ENCODE measurements at places on chromosomes 4 and X. TPM values are rescaled to one million over a fixed set of nuclear protein-coding genes. Genes with fewer than 3 reads are reported as not detected.
A peak's percentile ranks its signal among the peaks of the same experiment; 100 is the strongest.

- DNase-seq: no peak
Observed at GRCh38 chr4:108272986-108273385, 104.3 kb upstream of the LEF1 start.

DNA sequence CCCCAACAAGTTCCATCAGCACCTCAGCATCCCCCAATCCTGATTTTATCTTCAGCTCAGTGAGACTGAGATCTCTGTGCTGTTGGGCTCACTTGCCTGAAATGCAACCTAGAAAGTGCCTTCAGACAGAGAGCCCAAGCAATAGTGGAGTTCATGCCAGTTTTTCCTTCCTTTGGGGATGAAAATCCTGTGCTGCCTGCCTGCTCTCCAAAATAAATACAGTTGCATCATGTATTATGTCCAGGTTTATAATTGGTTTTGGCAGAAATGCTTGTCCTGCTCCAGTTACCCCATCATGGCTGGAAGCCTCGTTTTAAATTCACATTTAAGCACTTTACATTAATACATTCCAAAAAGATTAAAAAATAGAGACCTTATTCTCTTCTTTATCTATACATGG is 1865.5 kb upstream of the TENM3 start:
- DNase-seq: no peak

DNA sequence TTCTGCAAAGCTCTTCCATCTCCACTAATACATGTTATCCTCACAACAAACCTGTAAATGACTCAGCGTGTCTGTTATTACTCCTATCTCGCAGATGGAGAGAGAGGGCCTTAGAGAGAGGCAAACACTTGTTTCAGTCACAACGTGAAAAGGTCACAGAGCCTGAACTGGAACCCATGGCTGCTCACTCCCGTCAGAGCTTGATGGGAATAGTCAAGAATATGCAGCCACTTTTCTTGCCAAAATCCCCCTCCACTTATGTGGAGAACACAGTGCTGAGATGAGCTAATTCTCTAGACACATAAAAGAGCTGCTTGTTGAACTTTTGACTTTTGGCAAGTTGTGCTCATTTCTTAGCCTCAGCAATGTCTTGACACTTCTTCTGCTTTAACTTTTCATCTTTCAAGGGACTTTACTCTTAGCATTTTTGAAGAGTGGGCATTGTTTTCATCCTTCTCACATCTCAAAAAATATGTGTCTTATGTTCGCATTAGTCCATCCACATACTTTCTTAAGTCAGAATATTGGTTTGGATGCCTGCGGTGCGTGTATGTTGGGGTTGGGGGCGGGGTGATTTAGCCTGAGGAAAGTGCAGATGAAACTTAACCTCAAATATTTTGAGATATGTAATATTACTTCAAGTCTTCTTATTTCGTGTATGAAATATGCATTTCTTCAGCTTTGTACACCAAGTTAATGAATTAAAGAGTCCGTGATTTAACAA is 69.2 kb downstream of the SYNPO2 start:
- no peak for DNase-seq

GRCh38 chr4:88522702-88523324 is 763 bp downstream of the PYURF start:
- peak; percentile 52 for DNase-seq

DNA sequence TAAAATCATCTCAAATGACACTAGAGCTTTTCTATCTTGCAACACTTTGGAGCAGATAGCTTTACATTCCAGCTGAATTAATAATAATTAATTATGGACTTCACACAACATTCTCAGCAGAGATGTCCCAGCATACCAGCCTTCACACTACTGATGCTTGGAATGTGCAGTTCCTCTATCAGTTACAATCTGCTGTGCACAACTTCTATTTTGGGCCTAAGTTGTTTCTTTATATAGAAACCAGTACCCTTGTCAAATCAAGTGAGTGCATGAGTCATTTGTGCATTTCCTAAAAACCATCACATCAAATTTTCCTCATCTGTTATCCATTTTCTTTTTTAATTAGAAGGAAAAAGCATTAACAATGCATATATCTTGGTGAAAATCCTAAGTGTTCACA is 8.8 kb upstream of the RASL11B start:
- no peak for DNase-seq

GRCh38 chr4:16029886-16030285 is 53.9 kb downstream of the PROM1 start:
- no peak for DNase-seq

GRCh38 chr4:10673817-10674369 is 10.7 kb downstream of the CLNK start:
- no peak for DNase-seq

DNA sequence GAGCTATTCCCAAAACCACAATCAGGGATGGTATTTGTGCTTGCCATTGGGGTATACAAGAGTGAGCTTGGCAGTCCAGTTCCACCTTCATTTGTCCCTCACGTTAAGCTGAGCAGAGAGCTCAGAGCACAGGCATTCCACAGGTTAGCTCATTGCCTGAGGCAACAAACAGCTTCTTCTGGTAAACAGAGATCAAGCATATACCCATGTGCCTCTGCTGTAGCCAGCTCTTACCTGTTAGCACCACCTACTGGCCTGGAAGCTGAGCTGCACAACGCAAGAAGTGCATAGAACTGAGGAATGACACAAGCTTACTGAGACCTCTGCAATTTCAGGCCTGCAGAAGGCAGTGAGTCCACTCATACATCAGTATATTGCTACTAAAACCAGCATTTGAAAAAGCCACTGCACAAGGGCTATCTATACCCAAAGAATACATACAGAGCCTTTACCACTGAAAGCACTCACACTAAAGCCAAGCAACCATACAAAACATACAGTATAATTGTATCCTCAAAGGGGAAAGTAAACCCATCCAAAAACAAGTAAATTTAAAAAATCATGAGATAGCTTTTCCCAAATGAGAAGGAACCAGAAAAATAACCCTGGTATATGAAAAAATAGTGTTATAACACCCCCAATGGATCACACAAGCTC is 258.3 kb upstream of the GABRA2 start:
- DNase-seq: no peak

DNA sequence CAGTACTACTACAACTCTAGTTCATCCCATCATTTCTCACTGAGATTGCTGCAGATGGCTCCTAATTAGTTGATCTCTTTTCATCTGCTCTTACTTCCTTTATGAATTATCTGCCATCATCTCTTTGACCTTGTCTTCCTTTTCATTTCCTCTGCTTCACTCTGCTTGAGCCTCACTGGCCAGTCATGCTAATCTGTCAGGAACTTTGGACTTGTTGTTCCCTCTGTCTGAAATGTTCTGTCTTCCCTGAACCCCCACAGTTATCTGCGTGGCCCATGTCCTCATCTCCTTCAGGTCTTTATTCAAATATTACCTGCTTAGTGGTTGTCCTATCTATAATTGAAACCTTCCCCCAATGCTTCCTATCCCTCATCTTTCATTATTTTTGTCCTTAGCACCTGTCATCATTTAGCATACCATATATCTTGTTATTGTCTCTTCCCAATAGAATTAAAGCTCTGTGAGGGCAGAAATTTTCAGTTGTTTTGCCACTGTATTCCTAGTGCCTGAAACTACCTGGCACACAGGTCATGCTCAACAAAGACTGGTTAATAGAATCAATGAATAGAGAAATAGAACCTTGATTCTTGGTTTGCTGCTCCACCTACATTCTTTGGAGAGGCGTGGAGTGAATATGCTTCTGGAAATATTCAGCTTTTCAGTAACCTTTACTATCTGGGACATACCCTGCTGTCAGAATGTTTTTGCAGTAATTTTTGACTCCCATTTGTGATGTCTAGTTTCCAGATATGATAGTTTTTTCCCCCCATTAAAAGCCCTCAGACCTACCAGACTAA is 5.0 kb downstream of the SLC4A4 start:
- DNase-seq: no peak

- DNase-seq: no peak
Observed at GRCh38 chr4:62015043-62015739, 815.1 kb downstream of the ADGRL3 start.

GRCh38 chr4:121182296-121182695 is 18.2 kb upstream of the TNIP3 start:
- no peak for DNase-seq

DNA sequence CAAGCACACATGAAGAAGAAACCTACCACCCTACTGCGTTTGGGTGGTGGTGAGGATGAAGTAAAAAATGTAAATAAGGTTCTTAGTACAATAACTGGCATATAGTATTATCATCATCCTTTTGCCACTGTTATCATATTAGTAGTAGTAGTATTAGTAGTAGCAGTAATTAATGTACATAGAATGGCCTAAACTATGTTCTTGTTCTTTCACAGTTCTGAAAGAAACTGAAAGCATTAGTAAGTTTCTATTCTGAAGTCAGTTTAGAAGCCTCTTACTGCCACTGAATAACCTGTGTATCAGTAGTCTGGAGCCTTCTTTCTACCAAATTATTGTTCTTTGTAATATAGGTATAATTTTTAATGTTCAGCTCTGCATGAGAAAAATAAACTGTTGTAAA is 21.0 kb downstream of the COL4A6 start:
- no peak for DNase-seq

- no peak for DNase-seq
Observed at GRCh38 chr4:41178372-41179370, 35.7 kb downstream of the APBB2 start.

DNA sequence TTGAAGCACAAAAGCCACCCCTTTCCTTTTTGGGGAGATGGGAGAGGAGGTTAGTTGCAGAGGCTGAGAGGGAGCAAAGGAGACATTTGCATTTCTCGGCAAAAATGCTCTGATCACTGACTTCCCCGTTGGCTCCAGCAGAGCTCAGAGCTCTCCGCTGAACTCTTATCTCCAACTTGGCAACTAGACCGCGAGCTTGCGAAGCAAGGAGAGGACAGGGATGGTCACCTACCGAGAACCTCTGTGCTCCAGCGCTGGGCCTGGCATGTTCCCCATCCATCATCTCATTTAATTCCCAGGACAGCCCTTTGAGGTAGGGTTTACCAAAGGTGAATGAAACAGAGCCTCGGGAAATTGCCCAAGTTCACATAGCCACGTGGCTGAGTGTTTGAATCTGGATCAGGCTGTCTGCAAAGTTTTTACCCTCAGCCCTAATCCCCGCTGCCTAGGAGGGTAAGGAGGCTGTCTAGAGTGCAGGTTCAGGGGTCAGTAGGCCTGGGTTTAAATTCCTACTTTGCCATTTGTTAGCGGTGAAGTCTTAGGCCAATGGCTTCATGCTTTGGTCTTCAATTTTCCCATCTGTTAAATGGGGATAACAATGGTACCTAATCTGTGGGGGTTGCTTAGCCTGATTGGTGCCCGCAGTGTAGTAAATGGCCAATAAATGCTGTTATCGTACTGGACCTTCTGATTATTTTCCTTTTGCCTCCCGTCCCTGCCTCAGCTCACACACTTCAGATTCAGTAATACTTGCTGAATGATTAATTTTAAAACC is 3.8 kb upstream of the CITED1 start:
- no peak for DNase-seq

- DNase-seq: no peak
Observed at GRCh38 chr4:63922146-63922545, 487.1 kb downstream of the TECRL start.

DNA sequence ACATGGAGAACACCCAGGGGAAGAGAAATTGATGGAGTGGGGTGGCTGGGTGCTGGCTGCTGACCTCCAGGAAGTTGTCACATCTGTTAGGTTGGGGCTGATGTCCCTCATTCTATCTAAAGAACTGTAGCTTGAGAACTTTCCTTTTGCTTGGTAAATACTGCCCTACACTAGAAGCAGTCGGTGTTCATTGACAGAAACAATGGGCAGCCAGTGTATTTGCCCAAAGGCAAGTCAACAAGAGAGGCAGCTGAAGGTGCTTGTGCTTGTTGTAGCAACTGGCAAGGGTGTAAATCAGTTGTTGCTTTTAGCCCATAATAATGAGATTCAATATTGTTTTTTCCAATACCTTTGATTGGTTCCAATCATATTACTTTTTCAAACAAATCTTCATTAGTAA is 956 bp downstream of the TMEM154 start:
- DNase-seq: no peak

DNA sequence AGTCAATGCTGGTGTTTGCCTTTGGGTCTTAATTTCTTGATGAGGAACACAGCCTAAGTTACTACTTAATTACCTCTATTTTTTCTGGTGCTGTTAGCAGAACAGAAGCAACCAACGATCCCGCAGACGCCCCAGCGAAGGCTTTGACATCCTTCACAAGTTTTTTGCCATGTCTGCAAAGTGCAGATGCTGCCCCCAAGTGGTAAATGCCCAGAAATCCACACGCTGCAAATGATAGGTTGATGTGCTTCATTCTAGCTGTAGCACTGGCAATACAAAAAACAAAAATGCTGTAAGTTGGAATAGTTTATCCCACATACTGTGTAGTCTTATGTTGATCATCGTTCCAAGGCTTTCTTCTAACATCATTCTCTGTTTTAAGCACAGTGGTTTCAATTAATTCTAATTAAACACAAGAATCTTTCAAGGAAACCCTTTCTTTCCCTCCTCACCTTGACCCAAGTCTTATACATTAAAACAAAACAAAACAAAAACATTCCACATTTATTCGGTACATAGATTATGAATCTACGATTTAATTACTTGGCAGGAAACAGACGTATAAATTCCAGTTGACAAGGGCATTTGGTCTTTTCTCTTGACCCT is 1.2 kb downstream of the PNPLA4 start:
- DNase-seq: no peak

GRCh38 chr4:123924536-123924935 is 527.9 kb downstream of the SPRY1 start:
- no peak for DNase-seq

The MTMR8 gene
- total RNA-seq: 2.3 TPM

The GPC3 gene
- 52.9 TPM for total RNA-seq

The MTNR1A gene
- not detected for total RNA-seq

The DCAF12L1 gene
- not detected for total RNA-seq

The SPOCK3 gene
- 0.15 TPM for total RNA-seq

The MAP9 gene
- 12.4 TPM for total RNA-seq

The PYURF gene
- total RNA-seq: 68.6 TPM

The AIFM1 gene
- 26.6 TPM for total RNA-seq

The ZNF630 gene
- 25.1 TPM for total RNA-seq

The ZFYVE28 gene
- 51.3 TPM for total RNA-seq

The PLP2 gene
- 71.6 TPM for total RNA-seq
